Foreskin keratinocyte (primary cell): ENCODE measurements at places on chromosomes 5 and 9. TPM values are rescaled to one million over a fixed set of nuclear protein-coding genes. Genes with fewer than 3 reads are reported as not detected.

The IL13 gene
- not detected in 2 replicates for total RNA-seq

The PTGR1 gene
- total RNA-seq = 62.9 and 63.7 TPM in 2 replicates

The RNF183 gene
- not detected in 2 replicates for total RNA-seq

The PIP5KL1 gene
- 4.7 and 6.3 TPM in 2 replicates for total RNA-seq

The PLPPR1 gene
- not detected in 2 replicates for total RNA-seq

The CCNO gene
- total RNA-seq = 0.42 and 1.9 TPM in 2 replicates

The AIF1L gene
- 4.4 and 4.9 TPM in 2 replicates for total RNA-seq

DNA sequence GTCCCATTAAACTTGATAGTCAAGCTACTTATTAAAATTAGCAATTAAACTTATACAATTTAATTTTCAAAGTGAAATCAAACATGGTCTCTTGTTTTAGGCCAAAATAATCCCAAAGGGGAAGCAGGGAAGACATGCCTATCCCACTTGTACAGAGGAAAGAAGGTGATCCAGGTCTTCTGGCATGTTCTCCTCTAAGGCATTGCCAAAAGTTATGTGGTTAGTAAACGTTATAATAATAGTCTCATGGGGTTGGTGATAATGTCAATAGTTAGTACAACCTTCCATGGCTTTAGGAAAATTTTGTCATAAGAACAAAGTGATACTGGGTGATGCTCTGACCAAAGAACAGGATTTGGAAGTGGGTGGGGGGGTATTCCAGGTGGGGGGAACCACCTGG is 52.8 kb downstream of the ROR2 start:
- DNase-seq = no peak

GRCh38 chr5:52825826-52826225 is 38.1 kb downstream of the ITGA1 start:
- DNase-seq = no peak

DNA sequence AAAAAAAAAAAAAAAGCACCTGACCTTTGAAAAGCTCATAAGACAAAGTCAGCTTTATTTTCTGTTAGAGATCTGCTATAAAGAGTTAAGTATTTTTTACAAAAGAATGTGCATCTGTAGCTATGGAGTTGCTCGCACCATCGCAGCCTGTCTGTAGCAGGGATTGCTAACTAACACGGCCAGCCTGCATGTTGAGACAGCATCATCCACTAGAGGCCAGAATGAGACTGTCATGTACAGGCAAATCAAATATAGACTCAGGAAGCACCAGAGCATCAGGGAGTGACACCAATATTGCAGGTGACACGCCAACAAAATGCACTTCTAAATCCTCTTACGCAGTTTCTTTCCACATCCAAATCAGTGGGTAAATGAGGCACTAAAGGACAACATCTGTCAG is 136.3 kb upstream of the RASEF start:
- DNase-seq = no peak

DNA sequence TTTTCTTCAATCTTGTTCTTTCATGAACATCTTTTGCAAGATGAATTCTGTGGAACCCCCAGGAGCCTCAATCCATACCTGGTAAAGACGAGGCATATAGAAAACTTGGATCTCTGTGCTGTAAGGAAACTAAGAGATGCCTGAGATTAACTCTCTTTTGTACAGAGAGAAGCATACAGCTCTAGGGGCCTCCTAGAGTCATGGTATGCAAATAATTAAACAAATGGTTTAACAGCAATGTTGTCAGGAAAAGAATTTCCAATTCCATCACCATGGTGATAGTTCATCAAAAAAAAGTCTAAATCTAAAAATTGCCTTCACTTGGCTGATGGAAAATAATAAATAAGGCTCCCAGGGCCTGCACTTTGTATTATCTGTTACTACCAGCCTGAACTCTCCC is 275.4 kb downstream of the SLIT3 start:
- DNase-seq = no peak

- peak; percentile 92 for DNase-seq
Observed at GRCh38 chr5:56638768-56639238, 176.5 kb upstream of the MAP3K1 start.

- DNase-seq = no peak
Observed at GRCh38 chr9:114782586-114782985, 23.3 kb downstream of the TNFSF15 start.
